ENCODE measurements at places on chromosomes 7 and 10.

DNA sequence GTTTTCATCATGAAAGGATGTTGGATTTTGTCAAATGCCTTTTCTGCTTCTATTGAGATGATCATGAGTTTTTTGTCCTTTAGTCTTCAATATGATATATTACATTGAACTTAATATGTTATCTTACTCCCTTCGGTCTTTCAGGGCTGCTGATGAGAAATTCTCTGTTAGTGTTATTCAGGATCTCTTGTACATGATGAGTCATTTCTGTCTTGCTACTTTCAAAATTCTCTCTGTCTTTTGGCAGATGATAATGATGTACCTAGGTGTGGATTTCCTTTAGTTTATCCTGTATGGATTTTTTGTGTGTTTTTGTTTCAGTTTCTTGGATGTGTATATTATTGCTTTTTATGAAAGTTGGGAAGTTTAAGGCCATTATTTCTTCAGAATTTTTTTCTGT, 320.9 kb upstream of the NPSR1 start:
- H3K36me3 ChIP-seq = no peaks in the 10 kb centered on the region
- H3K27me3 ChIP-seq = no peaks in the 10 kb centered on the region
- H3K4me1 ChIP-seq = peaks cover 7% of the 10 kb centered on the region
- DNase-seq = no peak
- no peak overlapping the region for H3K4me3 ChIP-seq
- H3K27ac ChIP-seq = no peak overlapping the region

- no peak overlapping the region for H3K4me3 ChIP-seq
- DNase-seq = no peak
- H3K4me1 ChIP-seq = no peaks in the 10 kb centered on the region
- no peaks in the 10 kb centered on the region for H3K27me3 ChIP-seq
Measured at GRCh38 chr10:34938399-34938670, 123.2 kb upstream of the PARD3 start.

GRCh38 chr10:116599991-116600390, 9.2 kb downstream of the PNLIPRP1 start:
- H3K27me3 ChIP-seq = peaks cover 43% of the 10 kb centered on the region
- no peaks in the 10 kb centered on the region for H3K4me1 ChIP-seq
- H3K4me3 ChIP-seq = no peak overlapping the region
- H3K27ac ChIP-seq = no peak overlapping the region

DNA sequence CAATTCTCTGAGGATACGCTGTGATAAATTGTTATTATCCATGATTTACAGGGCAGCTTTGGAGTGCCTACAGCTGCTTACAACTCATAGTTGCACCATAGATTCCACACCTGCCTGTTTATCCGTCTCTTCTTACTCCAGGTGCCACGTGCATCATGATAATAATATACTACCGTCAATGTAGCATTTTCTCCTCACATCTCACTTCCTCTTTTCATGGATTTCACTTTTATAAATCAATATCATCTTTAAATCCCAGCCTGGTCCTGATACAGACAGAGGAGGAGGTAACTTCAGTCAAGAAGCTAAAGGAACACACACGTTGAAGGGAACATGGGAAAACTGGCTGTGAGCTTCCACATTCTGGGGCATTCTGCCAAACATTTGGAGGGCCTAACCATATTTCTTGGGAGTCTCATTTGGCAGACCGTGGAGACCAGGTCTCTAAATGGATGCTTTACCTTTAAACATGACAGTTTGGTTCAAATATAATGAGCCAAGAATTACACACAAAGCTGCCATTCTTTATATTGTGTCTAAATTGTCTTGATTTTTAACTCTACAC, 2.4 kb downstream of the CH25H start:
- H3K4me1 ChIP-seq = peaks cover 19% of the 10 kb centered on the region
- H3K27ac ChIP-seq = no peak overlapping the region
- no peaks in the 10 kb centered on the region for H3K36me3 ChIP-seq
- no peak for DNase-seq
